Left renal pelvis (tissue), 4 donors: ENCODE measurements at places on chromosomes 12 and 14. TPM values are rescaled to one million over a fixed set of nuclear protein-coding genes. Genes with fewer than 3 reads are reported as not detected.

Gene CFAP73
- polyA plus RNA-seq = 3.0 TPM

Gene NKX2-1
- polyA plus RNA-seq = not detected

Gene KSR2
- polyA plus RNA-seq = 0.67 TPM

Gene AEBP2
- 53.7 TPM for polyA plus RNA-seq

Gene NYNRIN
- polyA plus RNA-seq = 50.5 TPM

Gene GRIP1
- 31.7 TPM for polyA plus RNA-seq

Gene ACRBP
- 6.8 TPM for polyA plus RNA-seq
